HTR-8/SVneo (cell line): ENCODE measurements at places on chromosomes 7 and 10.

- DNase-seq = no peak
Observed at GRCh38 chr7:38070718-38071117, 107.3 kb upstream of the STARD3NL start.

DNA sequence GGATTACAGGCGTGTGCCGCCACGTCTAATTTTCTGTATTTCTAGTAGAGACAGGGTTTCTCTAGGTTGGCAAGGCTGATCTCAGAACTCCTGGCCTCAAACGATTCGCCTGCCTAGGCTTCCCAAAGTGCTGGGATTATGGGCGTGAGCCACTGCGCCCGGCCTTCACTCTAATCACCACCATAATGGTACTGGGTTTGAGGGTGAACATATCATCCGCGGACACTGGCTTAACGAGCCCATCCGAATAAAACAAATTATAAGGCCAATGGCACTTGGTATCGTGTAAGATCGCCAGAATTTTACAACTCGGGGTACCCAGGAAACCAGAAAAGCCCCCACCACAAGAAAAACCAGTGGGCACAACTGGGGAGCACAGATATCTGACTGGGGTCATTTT lies 580 bp downstream of the FAM200A start:
- DNase-seq = no peak

GRCh38 chr7:96786261-96786997 lies 76.8 kb upstream of the SEM1 start:
- DNase-seq = no peak

- no peak for DNase-seq
Observed at GRCh38 chr10:7258948-7259523, 151.8 kb downstream of the SFMBT2 start.

DNA sequence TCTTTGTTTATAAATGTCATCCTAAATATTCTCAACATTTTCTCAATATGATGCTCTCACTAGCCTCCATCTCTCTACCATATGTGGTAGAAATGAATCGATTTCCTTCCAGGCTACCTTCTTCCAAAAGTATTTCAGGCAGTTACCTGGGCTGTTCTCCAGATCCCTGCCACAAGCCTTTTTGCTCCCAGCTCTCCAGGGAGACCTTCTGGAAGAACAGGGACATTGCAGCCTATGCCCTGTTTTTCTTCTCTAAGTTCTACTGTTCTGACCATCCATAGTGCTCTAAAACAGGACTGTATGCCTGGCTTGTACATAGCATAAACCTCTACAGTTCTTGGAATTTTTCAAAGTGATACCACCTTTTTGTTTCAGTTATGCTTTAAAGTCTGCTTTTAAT lies 552.8 kb downstream of the ANKRD7 start:
- DNase-seq = no peak

- no peak for DNase-seq
Observed at GRCh38 chr10:100025576-100025975, 15.8 kb upstream of the DNMBP start.

GRCh38 chr10:120076996-120077706 lies 184.6 kb downstream of the SEC23IP start:
- no peak for DNase-seq

DNA sequence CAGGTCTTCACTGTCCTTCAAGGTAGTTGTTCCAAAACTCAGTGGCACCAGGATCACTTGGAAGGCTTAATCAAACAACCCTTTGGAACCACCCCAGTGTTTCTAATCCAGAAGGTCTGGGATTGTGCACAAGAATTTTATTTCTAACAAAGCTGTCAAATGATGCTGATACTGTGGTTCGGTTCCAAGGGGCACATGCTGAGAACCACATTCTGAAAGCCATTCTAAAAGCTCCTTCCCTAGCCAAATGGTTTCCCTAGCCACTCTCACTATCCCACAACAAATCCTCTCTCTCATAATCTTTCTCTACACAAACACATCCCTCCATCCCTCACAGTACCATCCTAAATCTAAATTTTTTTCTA lies 52.1 kb downstream of the MACC1 start:
- DNase-seq = no peak

GRCh38 chr10:14014423-14014822 lies 316.3 kb downstream of the FRMD4A start:
- DNase-seq = no peak
